SJCRH30 (cell line): ENCODE measurements at places on chromosomes 16 and 17. TPM values are rescaled to one million over a fixed set of nuclear protein-coding genes. Genes with fewer than 3 reads are reported as not detected.

The LPCAT2 gene
- total RNA-seq: 16.1 and 16.8 TPM in 2 replicates

The PRR35 gene
- not detected in 2 replicates for total RNA-seq

The SMIM22 gene
- not detected in 2 replicates for total RNA-seq

The WRAP53 gene
- 14.9 and 15.6 TPM in 2 replicates for total RNA-seq

The CA5A gene
- total RNA-seq: not detected in 2 replicates

The MYH13 gene
- total RNA-seq: 0.46 and 0.57 TPM in 2 replicates

The RARA gene
- 42.3 and 43.2 TPM in 2 replicates for total RNA-seq

The GP1BA gene
- total RNA-seq: not detected in 2 replicates

The MARVELD3 gene
- total RNA-seq: 0.22 and 0.23 TPM in 2 replicates

The JMJD6 gene
- 36.4 and 39.8 TPM in 2 replicates for total RNA-seq

The OR4D1 gene
- total RNA-seq: not detected in 2 replicates

The OTOP2 gene
- not detected in 2 replicates for total RNA-seq

The ASPHD1 gene
- 0.06 and 0.35 TPM in 2 replicates for total RNA-seq

The MAPT gene
- total RNA-seq: 1.1 and 1.8 TPM in 2 replicates

The C17orf58 gene
- total RNA-seq: 11.3 and 12.7 TPM in 2 replicates

The SLC7A5 gene
- total RNA-seq: 73.8 and 79.8 TPM in 2 replicates

The GUCY2D gene
- not detected in 2 replicates for total RNA-seq

The TBC1D3K gene
- not detected in 2 replicates for total RNA-seq

The SCARF1 gene
- total RNA-seq: 0.06 and 0.13 TPM in 2 replicates

The PITPNC1 gene
- total RNA-seq: 2.9 and 3.5 TPM in 2 replicates

The ZC3H18 gene
- 19.2 and 21.0 TPM in 2 replicates for total RNA-seq

The TMEM238L gene
- not detected in 2 replicates for total RNA-seq

The SARM1 gene
- total RNA-seq: 14.9 and 16.1 TPM in 2 replicates

The QPRT gene
- total RNA-seq: 51.0 and 51.9 TPM in 2 replicates

The IRX5 gene
- total RNA-seq: 8.3 and 11.4 TPM in 2 replicates

The UNK gene
- 40.6 and 51.4 TPM in 2 replicates for total RNA-seq

The IRF8 gene
- total RNA-seq: not detected in 2 replicates

The HES7 gene
- 0.79 and 0.91 TPM in 2 replicates for total RNA-seq

The CHD9NB gene
- total RNA-seq: not detected in 2 replicates

The PLLP gene
- total RNA-seq: 0.30 and 0.49 TPM in 2 replicates

The SLC22A31 gene
- total RNA-seq: 0.18 TPM in 1 of 2 replicates, not detected in the other

The MRM3 gene
- 12.4 and 16.0 TPM in 2 replicates for total RNA-seq

The ZFPM1 gene
- total RNA-seq: 0.56 and 0.85 TPM in 2 replicates

The PABPN1L gene
- total RNA-seq: 0.25 TPM in 1 of 2 replicates, not detected in the other

The YBX2 gene
- total RNA-seq: not detected in 2 replicates

The SLFN12L gene
- not detected in 2 replicates for total RNA-seq

The IKZF3 gene
- not detected in 2 replicates for total RNA-seq

The ALOX12 gene
- total RNA-seq: not detected in 2 replicates

The RIPOR1 gene
- total RNA-seq: 10.8 and 13.5 TPM in 2 replicates

The CDH11 gene
- 65.1 and 73.1 TPM in 2 replicates for total RNA-seq

The KCNJ18 gene
- total RNA-seq: not detected in 2 replicates

The NPIPB4 gene
- total RNA-seq: 19.1 and 23.2 TPM in 2 replicates

The NLRC3 gene
- total RNA-seq: 0.02 and 0.05 TPM in 2 replicates

The CHTF8 gene
- 38.2 and 42.3 TPM in 2 replicates for total RNA-seq

The ITPRIPL2 gene
- 3.5 and 3.6 TPM in 2 replicates for total RNA-seq

The PLXDC1 gene
- 0.06 TPM in 1 of 2 replicates, not detected in the other for total RNA-seq
